Panc1 (cell line): ENCODE measurements at places on chromosomes 1 and 21. TPM values are rescaled to one million over a fixed set of nuclear protein-coding genes. Genes with fewer than 3 reads are reported as not detected.

RNU1-4 gene
- 1,290 TPM for total RNA-seq

KAZN gene
- 6.6 TPM for total RNA-seq

MYBPH gene
- not detected for total RNA-seq

TDRD5 gene
- 2.4 TPM for total RNA-seq

RHOC gene
- 197 TPM for total RNA-seq

SYT14 gene
- total RNA-seq: not detected
